Sciatic nerve (tissue), 2 donors: ENCODE measurements at places on chromosomes 2 and 18. TPM values are rescaled to one million over a fixed set of nuclear protein-coding genes. Genes with fewer than 3 reads are reported as not detected.

The OSR1 gene
- total RNA-seq: 11.6 TPM

DNA sequence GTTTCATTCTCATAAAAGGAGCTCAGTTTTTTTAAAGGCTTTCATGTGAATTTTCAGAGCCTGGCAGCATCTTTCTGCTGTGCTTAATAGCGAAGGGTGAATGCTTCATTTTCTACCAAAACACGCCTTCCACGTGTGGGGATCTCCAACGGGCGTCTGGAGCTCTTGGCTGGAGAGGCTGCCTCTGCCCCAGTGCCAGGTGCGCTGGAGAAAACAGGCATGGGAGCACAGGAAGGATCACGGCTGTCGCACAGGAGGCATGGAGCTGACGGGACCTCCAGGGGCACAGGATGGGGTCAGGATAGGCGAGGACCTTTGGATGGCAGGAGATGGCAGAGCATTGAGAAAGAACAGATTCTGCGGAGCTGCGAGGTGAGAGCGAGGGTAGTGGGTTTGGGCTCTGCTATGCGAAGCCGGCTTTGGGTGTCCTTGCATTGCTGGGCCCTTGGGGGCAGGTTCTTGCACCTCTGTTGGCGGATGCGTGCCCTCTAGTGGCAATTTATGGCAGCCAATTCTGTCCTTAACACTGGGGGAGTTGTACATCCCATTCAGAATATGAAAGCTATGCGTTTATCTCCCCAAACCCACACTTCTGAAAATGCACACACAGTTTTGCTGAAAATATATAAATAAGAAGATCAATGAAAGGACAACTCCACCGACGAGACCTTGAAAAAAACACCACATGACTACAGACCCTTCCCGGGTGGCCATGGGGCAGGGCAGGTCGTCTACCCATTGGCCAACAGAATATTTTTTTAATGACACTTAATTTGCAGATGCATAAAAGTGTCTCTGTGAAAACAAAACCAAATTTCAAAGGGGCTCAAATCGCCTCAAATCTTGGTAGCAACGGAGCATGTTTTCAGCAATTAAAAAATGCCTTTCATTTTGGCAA lies 90.4 kb upstream of the SLC35G4 start:
- no peak for DNase-seq

GRCh38 chr2:145789636-145790035 lies 1269.7 kb upstream of the ZEB2 start:
- no peak for DNase-seq

- no peak for DNase-seq
Observed at GRCh38 chr18:12933327-12933726, 14.5 kb upstream of the SEH1L start.
